ENCODE measurements at places on chromosomes 5 and 9.

DNA sequence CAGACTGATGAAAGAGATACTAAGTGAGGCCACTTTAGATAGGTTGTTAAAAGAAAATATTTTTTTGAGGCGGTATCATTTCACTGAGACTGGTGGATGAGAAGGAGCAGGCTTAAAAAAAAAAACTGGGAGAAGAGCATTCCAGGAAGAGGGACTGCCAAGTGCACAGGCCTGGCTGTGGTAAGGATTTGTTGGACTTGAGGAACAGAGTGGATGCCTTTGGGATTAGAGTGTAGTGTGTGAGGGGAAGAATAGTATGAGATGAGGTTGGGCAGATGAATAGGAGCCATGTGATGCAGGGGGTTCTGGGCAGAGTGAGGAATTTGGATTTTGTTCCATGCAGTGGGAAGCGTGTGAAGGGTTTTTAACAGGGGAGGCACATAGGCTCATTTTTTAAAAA, 57.9 kb downstream of the PBX3 start:
- H3K27ac ChIP-seq: no peak overlapping the region
- no peaks in the 10 kb centered on the region for H3K27me3 ChIP-seq
- no peaks in the 10 kb centered on the region for H3K4me1 ChIP-seq
- DNase-seq: no peak
- H3K4me3 ChIP-seq: no peak overlapping the region

GRCh38 chr5:98713856-98714255, 59.6 kb upstream of the RGMB start:
- no peak for DNase-seq
- H3K36me3 ChIP-seq: no peaks in the 10 kb centered on the region
- peaks cover 2% of the 10 kb centered on the region for H3K27me3 ChIP-seq
- H3K4me3 ChIP-seq: no peak overlapping the region
- no peak overlapping the region for H3K27ac ChIP-seq
- no peaks in the 10 kb centered on the region for H3K4me1 ChIP-seq

- no peaks in the 10 kb centered on the region for H3K36me3 ChIP-seq
- no peaks in the 10 kb centered on the region for H3K27me3 ChIP-seq
- no peak overlapping the region for H3K4me3 ChIP-seq
- DNase-seq: no peak
Measured at GRCh38 chr5:19616701-19617215, 371.2 kb downstream of the CDH18 start.

GRCh38 chr5:95791751-95792150, 30.8 kb downstream of the GLRX start:
- H3K4me1 ChIP-seq: peaks cover 3% of the 10 kb centered on the region
- no peaks in the 10 kb centered on the region for H3K27me3 ChIP-seq
- H3K36me3 ChIP-seq: peaks cover 4% of the 10 kb centered on the region
- no peak overlapping the region for H3K4me3 ChIP-seq
- DNase-seq: no peak

DNA sequence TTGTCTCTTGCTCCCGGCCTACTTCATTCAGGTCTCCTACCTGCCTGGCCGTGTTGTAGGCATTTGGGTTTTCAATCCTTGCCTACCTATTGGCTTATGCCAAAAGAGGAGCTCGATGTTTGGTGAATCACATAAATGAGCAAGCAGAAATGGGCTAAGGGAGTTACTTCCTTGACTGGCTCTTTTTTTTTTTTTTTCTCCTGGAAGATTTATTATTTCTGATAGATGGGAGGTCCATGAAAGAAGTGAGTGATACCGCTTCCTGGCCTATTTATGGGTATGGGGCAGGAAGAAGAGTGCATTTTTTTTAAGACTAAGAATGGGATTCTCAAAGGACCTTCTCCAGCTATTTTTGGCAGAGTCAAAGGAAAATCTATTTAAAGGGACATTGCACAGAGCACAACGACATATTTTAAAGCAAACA, 294.1 kb downstream of the ARHGAP26 start:
- no peak overlapping the region for H3K27ac ChIP-seq
- peaks cover 1% of the 10 kb centered on the region for H3K27me3 ChIP-seq
- H3K36me3 ChIP-seq: peaks cover 35% of the 10 kb centered on the region
- no peak for DNase-seq

GRCh38 chr5:10578293-10578665, 14.4 kb downstream of the ANKRD33B start:
- DNase-seq: no peak
- H3K27ac ChIP-seq: no peak overlapping the region
- peaks cover 3% of the 10 kb centered on the region for H3K36me3 ChIP-seq
- peaks cover 2% of the 10 kb centered on the region for H3K27me3 ChIP-seq
- H3K4me3 ChIP-seq: no peak overlapping the region

GRCh38 chr5:132591145-132591544, 34.4 kb downstream of the RAD50 start:
- peaks cover 10% of the 10 kb centered on the region for H3K4me1 ChIP-seq
- no peaks in the 10 kb centered on the region for H3K36me3 ChIP-seq
- peaks cover 2% of the 10 kb centered on the region for H3K27me3 ChIP-seq
- no peak overlapping the region for H3K4me3 ChIP-seq
- no peak overlapping the region for H3K27ac ChIP-seq

DNA sequence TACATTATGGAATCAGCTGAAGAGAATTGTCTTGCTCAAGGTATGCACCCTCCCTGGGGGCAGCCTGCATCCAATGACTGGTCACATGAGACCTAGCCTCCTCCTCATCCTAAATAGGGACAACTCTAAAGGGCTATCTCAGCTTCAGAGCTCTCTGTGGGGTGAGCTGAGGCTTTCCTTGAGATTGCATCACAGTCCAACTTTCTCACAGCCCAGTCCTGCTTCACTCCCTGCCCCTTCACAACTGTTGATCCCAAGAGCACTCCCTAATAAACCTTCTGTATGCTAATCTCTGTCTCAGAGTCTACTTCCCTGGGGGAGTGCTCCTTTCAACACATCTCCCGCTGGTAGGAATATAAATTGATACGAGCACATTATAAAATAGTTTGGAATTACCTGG, 44.1 kb upstream of the ERBIN start:
- H3K27ac ChIP-seq: no peak overlapping the region
- no peaks in the 10 kb centered on the region for H3K36me3 ChIP-seq
- DNase-seq: no peak
- H3K27me3 ChIP-seq: no peaks in the 10 kb centered on the region
- no peak overlapping the region for H3K4me3 ChIP-seq

- no peak overlapping the region for H3K27ac ChIP-seq
- H3K27me3 ChIP-seq: peaks cover 3% of the 10 kb centered on the region
- DNase-seq: no peak
- no peaks in the 10 kb centered on the region for H3K36me3 ChIP-seq
Measured at GRCh38 chr5:174329738-174330137, 284.2 kb downstream of the NSG2 start.

- H3K27me3 ChIP-seq: peaks cover 1% of the 10 kb centered on the region
- H3K36me3 ChIP-seq: no peaks in the 10 kb centered on the region
- no peaks in the 10 kb centered on the region for H3K4me1 ChIP-seq
- no peak for DNase-seq
Measured at GRCh38 chr5:40497573-40497972, 182.1 kb upstream of the PTGER4 start.

DNA sequence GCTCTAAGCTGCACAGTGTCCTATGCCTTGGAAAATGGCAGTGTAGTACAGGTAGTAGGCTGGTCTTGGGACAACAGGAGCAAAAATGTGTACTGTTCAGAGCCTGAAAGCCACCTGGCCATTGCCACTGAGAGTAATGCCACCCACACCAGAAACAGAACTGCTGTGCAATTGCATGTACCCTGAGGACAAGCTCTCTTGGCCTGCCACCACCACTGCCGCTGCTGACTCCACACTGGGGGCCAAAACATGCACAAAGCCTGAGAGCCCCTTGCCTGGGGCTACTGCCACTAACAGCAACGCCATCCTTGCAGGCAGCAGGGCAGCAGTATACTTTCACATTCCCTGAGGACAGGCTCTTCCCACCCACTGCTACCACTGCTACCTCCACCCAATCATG, 251.9 kb upstream of the CDH12 start:
- no peak overlapping the region for H3K4me3 ChIP-seq
- H3K4me1 ChIP-seq: no peaks in the 10 kb centered on the region
- DNase-seq: no peak
- H3K27ac ChIP-seq: no peak overlapping the region
- H3K27me3 ChIP-seq: no peaks in the 10 kb centered on the region
- no peaks in the 10 kb centered on the region for H3K36me3 ChIP-seq

- H3K36me3 ChIP-seq: no peaks in the 10 kb centered on the region
- H3K27ac ChIP-seq: no peak overlapping the region
- no peak overlapping the region for H3K4me3 ChIP-seq
- DNase-seq: no peak
- no peaks in the 10 kb centered on the region for H3K27me3 ChIP-seq
- H3K4me1 ChIP-seq: no peaks in the 10 kb centered on the region
Measured at GRCh38 chr5:131110256-131110594, 54.8 kb downstream of the HINT1 start.

GRCh38 chr5:105963696-105964255, 1707.0 kb downstream of the EFNA5 start:
- H3K4me1 ChIP-seq: no peaks in the 10 kb centered on the region
- no peak for DNase-seq
- no peak overlapping the region for H3K4me3 ChIP-seq

- no peak overlapping the region for H3K27ac ChIP-seq
- no peak overlapping the region for H3K4me3 ChIP-seq
- no peaks in the 10 kb centered on the region for H3K27me3 ChIP-seq
- H3K4me1 ChIP-seq: no peaks in the 10 kb centered on the region
- DNase-seq: no peak
- no peaks in the 10 kb centered on the region for H3K36me3 ChIP-seq
Measured at GRCh38 chr5:174231956-174232487, 186.5 kb downstream of the NSG2 start.

DNA sequence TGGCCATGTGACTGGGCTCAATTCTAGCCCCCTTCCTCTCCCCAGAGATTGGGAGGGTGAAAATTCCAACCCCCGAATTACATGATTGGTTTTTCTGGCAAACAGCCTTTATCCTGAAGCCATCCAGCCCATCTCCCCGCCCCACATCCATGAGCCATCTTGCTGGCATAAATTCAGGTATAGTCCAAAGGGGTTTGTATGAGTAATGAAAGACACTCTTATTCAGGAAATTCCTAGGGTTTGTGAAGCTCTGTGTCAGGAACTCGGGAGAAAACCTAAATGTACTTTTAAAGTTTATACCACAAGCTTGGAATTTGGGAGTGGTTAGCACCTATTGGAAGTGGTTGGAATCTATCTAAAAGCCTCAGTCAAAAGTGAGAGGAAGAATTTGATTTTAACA, 80.6 kb upstream of the SIMC1 start:
- no peaks in the 10 kb centered on the region for H3K27me3 ChIP-seq
- no peak overlapping the region for H3K4me3 ChIP-seq
- no peaks in the 10 kb centered on the region for H3K4me1 ChIP-seq

DNA sequence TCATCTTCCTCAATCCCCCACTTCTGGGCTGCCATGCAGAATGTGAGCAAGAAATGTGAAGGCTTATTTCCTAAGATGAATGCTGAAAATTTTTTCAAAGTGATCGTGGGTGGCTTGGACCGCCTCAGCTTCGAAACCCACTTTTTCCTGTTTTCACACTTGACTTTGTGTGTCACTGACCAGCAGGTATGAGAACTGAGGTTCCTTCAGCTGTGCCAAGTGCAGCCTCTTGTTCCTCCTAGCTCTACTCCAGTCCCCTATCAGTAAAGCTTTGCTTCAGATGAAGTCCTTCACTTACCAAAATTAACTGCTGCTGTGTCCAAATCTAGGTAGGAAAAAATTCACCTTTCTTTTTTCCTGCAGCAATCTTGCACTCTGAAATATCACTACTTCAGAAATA, 382.6 kb downstream of the DTWD2 start:
- no peak overlapping the region for H3K27ac ChIP-seq
- no peaks in the 10 kb centered on the region for H3K36me3 ChIP-seq
- H3K4me3 ChIP-seq: no peak overlapping the region
- no peak for DNase-seq
- H3K27me3 ChIP-seq: peaks cover 2% of the 10 kb centered on the region
- peaks cover 15% of the 10 kb centered on the region for H3K4me1 ChIP-seq

- no peak overlapping the region for H3K27ac ChIP-seq
- H3K4me1 ChIP-seq: no peaks in the 10 kb centered on the region
- no peaks in the 10 kb centered on the region for H3K36me3 ChIP-seq
- peaks cover 1% of the 10 kb centered on the region for H3K27me3 ChIP-seq
- DNase-seq: no peak
Measured at GRCh38 chr9:91178281-91179236, 183.2 kb downstream of the AUH start.
